ENCODE measurements at places on chromosomes 12 and 14.

DNA sequence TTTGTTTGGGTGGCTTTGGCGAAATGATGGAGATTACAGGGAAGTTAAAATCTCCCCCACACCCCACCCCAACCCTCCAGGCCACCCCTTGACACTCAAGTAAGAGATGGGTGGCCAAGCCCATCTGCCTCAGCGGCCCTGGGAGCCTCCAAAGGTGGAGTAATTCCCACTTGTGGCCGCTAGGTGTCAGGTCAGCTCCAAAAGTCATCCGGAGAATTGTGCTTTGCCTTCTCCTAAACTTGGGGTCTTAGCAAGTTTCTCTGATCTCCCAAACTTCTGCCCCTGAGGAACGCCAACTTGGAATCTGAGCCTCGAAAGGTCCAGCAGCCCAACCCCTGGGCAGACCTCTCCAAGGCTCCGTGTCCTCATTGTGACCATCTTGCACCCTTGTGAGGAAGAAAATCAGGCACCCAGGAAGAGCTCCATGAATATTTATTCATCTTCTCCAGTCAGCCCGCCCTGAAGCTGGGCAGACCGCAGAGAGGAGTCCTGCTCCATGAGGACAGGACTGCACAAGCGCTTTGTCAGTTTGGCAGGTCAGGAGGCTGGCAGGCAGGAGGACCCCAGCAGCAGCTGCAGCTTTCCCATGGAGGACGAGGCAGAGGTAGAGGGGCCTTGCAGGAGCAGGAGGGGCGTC is 46.7 kb downstream of the LRRC74A start:
- DNase-seq, result peak; percentile 61

DNA sequence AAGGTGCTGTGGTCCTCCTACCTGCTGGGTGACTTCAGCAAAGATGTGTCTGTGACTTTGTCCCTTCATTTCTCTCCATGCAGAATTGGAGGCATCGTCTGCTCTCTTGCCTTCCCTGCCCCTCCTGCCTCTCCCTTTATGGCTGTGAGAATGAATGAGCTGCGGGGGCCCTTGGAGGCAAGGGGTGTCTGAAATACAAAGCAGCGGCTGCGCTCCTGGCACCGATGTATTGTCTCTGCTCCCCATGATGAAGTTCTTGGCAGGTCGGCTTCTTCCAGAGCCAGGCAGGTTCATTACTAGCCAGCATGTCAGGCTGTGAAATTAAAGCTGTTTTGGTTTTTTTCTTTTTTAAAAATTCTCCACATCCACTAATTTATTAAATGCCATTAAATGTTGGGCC is 194.5 kb downstream of the TSPAN9 start:
- no peak for DNase-seq

DNA sequence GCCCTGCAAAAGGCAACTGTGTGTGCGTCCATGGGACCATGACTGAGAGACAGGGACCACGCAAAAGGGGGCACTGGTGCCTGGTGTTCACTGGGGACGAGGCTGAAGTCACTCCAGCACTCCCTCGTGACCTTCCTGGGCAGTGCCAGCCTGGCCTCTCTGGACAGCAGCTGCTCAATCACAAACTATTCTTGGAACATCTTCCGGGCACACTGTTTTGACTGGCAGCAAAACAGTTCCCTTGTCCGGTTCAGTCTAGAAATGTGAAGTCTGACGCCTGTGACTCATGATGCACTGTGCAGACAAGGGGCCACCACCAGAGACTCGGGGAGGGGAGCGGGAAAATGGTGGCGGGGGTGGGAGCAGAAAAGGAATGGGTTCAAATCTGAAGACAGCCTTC is 20.8 kb downstream of the SNRNP35 start:
- DNase-seq, result no peak

DNA sequence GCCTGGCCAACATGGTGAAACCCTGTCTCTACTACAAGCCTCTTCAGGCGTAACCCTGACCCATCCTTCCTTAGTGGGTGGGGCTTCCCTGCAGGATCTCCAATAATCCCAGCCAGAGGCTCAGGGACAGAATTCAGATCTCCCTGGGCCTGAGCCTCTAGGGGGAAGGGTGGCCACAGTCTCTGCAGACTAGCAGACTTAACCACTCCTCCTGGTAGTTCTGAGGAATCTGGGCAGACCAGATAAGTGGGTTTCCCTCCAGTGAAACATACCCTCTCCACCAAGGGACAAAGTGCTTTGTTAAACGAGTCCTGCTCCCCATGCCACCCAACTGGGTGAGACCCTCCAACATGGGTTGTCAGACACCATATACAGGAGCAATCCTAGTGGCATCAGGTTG is 36.6 kb upstream of the TRIM9 start:
- no peak for DNase-seq

- DNase-seq, result no peak
Observed at GRCh38 chr14:38762845-38763244, 340.2 kb downstream of the SEC23A start.

- no peak for DNase-seq
Observed at GRCh38 chr14:100147181-100147631, 12.2 kb downstream of the DEGS2 start.

DNA sequence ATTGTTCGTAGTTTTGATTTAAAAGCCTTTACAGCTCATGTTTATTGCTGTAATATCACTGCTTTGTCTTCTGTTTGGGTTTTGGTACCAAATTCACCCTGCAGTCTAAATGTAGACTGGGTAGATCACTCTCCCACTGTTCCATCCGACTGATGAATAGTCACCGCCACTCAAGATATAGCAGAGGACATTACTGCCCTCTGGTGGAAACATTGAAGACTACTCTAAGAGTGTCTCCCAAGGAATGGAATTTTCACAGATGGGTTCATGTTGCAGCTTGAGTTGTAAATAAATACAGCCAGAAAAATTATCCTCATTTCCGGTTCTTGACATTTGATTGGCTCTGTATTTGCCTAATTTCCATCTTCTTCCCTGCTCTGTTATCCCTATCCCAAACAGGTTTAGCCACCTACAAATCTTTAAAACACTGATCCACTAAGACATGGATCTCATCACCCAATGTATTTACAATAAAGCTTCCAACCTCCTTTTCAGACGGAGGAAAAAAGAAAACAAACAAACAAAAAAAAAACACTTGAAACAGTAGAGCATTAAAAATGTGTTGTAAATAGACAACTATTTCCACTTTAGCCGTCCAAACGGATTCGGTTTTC is 198.3 kb upstream of the CPNE8 start:
- DNase-seq, result peak; percentile 43

GRCh38 chr14:104844306-104845032 is 20.6 kb upstream of the CEP170B start:
- no peak for DNase-seq

GRCh38 chr12:100857971-100858370 is 63.4 kb downstream of the ANO4 start:
- DNase-seq, result no peak

GRCh38 chr12:53989227-53990113 is 4.5 kb downstream of the HOXC10 start:
- no peak for DNase-seq

GRCh38 chr12:5809586-5809985 is 135.5 kb downstream of the ANO2 start:
- no peak for DNase-seq

DNA sequence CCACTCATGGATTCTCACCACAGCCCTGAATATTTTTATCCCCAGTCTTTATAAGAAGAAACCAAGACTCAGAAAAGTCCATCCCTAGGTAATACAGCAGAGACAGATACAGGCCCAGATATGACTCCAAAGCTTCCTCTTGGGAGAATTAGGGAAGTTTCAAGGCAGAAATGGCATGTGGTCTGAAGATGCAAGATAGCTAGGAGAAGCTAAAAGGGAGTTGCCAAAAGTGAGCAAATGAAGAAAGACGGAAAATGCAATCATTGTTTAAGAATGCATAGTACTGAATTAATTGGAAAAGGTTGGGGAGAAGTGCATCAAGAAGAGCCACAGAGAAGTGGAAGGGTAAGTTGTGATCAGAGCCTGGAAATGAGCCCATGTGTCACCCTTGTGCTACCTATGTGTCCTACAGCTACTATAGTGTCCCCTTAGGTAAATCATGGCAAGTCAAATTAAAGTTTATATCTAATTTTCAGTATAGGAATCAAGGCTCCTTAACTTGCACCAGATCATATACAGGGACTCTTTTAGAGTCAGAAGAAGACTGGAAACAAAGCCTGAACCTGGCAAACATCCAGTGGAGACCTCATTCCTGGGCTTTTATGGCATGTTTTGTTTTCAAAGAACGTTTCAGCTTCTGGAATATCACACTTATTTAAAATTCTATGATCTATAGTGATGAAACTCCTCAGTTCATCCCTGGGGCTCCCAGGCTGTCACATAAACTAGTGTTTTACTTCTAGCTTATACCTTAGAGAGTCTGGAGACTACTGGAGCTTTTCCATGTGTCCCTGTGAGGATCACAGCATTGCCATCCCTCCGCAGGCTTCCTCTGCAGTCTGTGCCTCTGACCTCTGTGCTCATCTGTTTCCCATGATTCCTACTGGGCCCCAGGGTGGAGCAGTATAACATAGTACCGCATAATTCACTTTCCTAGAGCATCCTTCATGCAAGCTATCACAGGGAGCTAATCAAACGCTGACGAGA is 189.0 kb upstream of the CDKN3 start:
- no peak for DNase-seq

DNA sequence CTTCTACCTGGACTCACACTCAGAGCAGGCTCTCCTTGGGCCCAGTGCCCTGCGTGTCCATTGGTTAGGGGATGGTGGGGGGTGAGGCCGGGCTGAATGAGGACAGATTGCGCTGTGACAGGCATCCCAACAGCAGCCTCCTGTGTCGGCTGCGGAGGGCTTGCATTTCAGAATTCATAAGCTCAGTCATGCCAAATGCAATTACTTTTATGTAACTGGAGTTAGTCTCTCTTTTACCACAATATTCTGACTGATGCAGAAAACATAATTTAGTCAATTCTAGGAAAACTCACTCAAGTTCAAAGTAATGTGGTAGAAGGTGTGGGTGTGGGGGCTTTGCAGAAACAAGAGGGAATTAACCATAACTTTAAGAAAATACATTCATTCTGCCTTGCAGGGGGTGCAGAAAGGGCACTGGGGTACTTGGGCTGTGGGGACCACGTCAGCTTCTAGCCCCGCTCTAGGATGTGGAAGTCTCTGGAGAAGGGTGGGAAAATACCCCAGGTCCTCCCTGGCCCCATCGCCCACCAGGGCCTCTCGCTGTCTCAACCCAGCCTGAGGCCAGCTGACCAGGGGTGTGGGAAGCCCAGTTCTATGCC is 257.7 kb downstream of the ADGRD1 start:
- no peak for DNase-seq

GRCh38 chr12:3200814-3201233 is 123.6 kb downstream of the TSPAN9 start:
- DNase-seq, result no peak

DNA sequence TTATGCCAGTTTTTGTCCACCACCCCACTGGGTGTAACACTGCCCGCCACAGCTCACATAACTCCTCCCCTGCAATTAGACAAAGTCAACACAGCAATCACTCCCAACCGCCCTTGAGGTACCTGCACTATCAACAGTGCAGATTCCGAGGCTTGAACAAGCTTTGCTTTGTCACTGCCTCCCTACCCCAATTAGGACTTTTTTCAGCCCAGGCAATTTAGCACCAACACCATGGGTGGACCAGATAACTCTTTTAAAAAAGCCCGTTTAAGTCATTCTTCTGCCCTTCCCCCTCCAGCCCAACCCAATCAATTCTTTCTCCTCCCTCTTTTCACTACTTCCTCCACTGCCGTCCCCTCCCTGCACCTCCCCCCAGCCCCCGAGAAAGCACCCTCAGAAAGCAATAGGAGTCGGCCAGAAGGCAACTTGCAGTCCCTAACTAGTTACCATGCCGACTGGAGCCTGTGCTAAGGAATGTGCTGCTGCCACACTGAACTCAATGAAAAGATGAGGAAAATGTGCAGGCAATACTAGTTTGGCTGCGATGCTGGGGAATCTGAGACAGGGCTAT is 45.7 kb upstream of the OTX2 start:
- no peak for DNase-seq

- DNase-seq, result no peak
Observed at GRCh38 chr12:2173971-2174370, 121.2 kb downstream of the CACNA1C start.

- DNase-seq, result no peak
Observed at GRCh38 chr12:79127271-79127751, 262.7 kb downstream of the SYT1 start.

Data from HuH-7.5 (cell line).